KBM-7 (cell line): ENCODE measurements at places on chromosomes 16 and 17.
A peak's percentile ranks its signal among the peaks of the same experiment; 100 is the strongest.

GRCh38 chr17:61837175-61838051 is 25.9 kb downstream of the BRIP1 start:
- peak; percentile 72 for DNase-seq

DNA sequence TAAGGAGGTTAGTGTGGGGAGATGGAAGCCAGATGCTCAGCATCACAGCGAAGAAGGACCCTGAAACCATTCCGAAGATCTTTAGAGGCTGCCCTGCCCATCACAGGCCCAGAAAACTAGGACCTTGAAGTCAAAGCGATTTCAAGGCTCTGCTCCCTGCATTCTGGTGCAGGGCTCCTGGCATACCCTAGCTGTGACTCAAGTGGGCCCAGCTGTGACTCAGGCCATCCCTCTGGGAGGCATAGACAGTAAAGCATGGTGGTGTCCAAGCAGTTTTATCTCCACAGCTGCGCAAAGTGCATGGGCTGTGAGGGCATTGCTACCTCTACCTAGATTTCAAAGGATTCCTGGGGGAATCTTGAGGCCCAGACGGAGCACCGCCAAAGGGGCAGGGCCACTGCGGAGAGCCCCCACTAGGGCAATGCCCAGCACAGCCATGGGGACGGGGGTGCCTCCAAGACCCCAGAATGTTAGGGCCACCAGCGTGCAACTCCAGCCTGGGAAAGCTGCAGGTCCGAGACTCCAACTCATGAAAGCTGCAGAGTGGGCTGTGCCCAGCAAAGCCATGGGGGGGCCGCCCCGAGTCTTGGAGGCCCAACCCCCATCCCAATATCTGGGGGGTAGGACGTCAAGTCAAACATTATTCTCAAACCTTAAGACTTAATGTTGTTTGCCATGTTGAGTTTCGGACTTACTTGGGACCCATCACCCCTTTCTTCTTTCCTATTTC is 11.7 kb upstream of the ZNF594 start:
- no peak for DNase-seq

GRCh38 chr17:80145076-80146075 is 1.6 kb downstream of the EIF4A3 start:
- DNase-seq = no peak

GRCh38 chr17:49204516-49204915 is 5.9 kb downstream of the GNGT2 start:
- no peak for DNase-seq

- DNase-seq = no peak
Observed at GRCh38 chr16:85279402-85279801, 167.1 kb upstream of the CIBAR2 start.

DNA sequence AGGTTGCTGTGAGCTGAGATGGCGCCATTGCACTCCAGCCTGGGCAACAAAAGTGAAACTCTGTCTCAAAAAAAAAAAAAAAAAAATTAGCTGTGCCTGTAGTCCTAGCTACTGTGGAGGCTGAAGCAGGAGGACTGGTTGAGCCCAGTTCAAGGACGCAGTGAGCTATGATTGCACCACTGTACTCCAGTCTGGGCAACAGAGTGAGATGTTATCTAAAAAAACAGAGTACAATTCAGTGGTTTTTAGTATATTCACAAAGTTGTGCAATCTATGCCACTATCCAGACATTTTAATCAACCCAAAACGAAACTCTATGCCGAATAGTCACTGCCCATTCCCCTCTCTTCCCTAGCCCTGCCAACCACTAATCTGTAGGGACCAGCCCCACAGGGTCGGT is 25.1 kb downstream of the C16orf54 start:
- peak; percentile 57 for DNase-seq

DNA sequence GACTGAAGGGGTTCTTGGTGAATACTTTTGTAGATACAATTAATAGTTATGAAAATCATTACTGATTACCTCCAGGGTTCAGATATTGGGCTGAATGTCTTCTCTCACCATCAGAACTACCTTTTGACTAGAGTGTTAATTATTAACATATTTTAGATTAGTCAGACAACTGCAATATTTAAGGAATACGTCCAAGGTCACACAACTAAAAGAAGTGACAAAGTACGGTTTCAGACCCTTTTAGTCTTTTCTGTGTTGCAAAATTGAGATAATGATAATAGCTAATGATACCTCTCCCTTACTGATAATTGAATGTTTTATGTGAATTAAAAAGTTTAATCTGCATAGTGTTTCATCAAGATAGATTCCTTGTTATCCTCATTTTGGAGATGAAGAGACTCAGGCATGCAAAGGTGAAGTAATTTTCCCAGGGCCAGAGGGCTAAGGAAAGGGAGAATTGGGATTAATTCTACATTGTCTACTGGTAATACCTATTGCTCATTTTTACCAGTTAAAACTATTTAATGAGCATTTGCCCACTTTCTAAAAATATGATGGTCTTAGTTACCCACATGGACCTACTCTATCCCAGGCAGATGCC is 107.3 kb downstream of the WWOX start:
- DNase-seq = no peak

- DNase-seq = no peak
Observed at GRCh38 chr16:29736764-29737163, 9.0 kb downstream of the C16orf54 start.

GRCh38 chr17:39200070-39200879 is at the start of gene RPL19:
Gene RPL19 (plus strand): TSS chr17:39200283. CDS start chr17:39200345, 62 bp downstream.
- no peak for DNase-seq

GRCh38 chr16:64180136-64180900 is 941.5 kb downstream of the CDH11 start:
- DNase-seq = no peak

DNA sequence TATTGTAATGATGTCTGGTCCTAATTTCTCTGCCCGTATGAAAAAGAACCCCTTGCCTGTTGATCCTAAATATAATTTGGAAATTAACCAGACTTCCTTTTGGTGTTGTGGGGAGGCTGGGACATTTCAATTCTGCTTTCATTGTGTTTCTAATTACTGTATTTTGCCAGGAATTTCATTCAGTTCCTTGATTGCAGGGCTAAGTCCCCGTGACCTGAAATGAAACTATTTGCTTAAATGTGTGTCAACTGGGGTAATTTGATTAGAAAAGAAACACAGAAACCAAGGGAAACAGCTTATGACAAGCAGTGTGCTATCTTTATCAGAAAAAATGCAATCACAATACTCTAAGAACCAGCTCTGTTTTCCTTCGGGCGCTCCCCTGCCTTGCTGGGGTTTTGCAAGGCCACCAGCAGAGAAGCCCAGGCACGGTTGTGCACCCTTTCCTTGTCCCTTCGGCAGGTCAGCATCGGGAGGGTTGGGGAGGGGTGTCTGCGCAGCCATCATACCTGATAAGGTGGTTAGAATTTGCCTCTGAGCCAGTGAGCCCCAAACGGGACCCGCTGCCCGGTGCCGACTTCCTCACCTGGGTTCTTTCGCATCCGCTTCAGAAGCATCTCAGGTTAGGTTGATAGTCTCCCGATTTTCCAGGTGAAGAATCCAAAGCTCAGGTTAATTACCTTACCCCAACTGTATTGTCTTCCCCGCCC is 19.4 kb downstream of the KLHL36 start:
- no peak for DNase-seq

- no peak for DNase-seq
Observed at GRCh38 chr16:65965628-65966027, 400.9 kb upstream of the CDH5 start.

DNA sequence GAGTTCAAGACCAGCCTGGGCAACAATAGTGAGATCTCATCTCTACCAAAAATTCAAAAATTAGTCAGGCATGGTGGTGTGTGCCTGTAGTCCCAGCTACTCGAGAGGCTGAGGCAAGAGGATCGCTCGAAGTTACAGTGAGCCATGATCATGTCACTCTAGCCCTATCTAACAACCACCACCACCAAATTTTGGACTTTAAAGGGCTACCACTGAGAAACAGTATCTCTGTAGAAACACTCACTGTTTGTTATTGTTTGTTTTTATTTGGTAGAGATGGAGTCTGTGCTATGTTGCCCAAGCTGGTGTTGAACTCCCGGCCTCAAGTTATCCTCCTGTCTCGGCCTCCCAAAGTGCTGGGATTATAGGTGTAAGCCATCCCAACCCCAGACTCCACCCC is 1.3 kb upstream of the UBALD2 start:
- no peak for DNase-seq

DNA sequence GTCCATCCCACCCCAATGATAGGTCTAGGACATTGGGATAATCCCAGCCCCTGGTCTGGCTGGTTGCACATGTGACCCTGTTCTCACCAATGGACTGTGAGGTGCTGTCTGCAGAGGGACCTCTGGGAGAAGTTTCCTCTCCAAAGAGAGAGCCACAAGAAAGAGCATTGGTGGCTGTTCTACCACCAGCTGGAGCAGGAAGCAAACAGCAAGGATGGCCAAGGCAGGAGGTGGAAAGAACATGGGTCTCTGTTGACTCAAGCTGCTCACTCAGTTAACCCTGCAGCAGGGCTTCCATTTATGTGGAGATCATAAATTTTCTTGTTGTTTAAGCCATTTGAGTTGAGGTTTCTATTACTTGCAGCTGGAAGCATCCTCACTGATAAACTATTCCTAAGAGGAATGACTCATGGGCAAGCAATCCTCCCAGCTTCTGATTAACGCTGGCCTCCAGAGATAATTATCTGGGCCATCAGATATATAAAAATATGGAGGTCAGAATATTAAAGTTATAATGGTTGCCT is 52.6 kb downstream of the CYB5B start:
- DNase-seq = peak; percentile 27

- no peak for DNase-seq
Observed at GRCh38 chr17:31789707-31790505, 69.1 kb downstream of the COPRS start.

GRCh38 chr17:7413346-7413985 is 5.8 kb downstream of the NLGN2 start:
- no peak for DNase-seq

- no peak for DNase-seq
Observed at GRCh38 chr16:67884684-67885083, at the start of gene NRN1L. Gene NRN1L (plus strand): TSS chr16:67884885. CDS start chr16:67884904, 19 bp downstream.

DNA sequence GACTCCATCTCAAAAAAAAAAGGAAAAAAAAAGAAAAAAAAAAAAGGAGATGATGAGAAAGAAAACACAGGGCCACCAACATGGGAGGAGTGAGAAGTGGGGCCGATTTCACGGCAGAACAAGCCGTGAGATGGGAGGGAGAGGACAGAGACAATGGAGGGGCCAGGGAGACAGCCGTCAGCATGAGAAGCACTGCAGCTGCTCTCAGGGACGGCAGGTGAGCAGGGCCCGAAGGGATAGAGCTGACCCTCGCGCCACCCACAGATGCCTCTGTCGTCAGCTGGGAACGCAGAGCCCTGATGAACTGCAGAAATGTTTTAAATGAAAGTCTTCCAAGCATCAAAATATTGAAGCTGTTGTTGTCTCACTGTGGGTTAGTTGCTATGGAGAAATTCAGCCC is 20.3 kb downstream of the PITPNM3 start:
- no peak for DNase-seq

DNA sequence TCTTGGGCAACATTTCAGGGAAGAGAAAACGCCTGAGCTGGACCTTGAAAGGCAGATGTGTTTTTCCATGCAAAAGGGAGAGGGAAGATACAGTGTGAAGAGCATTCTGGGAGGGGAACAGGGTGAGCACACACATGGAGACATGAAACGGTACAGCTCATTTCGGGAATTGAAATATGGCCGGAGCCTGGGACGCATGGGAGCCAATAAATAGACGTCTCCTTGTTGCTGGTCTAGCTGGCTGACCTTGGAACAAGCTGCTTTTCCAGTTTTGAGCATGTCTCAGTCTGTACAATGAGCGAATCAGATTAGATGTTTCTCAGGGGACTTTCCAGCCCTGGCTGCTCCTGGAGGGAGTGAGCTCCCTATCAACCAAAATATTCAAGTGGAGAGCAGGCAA is 63.6 kb downstream of the ASIC2 start:
- DNase-seq = no peak

DNA sequence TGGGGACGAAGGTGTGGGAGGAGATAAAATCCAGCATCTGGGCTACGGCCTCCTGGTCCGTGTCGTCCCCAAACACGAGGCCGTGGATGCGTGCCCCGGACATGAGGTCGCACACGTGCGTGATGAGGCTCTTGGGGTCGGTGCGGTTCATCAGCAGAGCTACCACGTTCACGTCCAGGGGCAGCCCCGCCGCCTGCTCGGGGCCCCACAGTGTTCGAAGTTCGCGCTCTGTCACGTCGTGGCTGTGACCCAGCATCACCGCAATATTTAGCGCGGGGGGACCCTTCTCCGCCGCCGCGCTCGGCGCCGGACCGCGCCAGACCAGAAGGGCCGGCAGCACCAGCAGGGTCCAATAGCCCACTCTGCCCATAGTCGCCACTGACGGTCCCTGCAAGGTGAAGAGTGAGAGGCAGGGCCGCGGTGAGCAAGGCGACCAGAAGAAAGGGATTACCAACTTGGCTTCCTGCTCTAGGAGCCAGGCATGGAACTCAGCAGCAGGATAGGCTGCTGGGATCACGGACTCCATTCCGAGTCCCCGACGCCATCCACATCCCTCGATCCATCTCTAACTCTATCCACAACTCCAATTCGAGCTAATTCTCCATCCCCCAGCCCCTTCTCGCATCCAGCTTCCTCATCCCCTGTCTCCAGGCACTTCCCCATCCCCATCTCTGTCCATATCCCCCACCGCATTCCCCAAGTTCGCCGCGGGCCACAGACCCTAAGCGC is 2.0 kb downstream of the GRIN2A start:
- no peak for DNase-seq

GRCh38 chr17:45948881-45949624 is 50.0 kb upstream of the STH start:
- peak; percentile 71 for DNase-seq

DNA sequence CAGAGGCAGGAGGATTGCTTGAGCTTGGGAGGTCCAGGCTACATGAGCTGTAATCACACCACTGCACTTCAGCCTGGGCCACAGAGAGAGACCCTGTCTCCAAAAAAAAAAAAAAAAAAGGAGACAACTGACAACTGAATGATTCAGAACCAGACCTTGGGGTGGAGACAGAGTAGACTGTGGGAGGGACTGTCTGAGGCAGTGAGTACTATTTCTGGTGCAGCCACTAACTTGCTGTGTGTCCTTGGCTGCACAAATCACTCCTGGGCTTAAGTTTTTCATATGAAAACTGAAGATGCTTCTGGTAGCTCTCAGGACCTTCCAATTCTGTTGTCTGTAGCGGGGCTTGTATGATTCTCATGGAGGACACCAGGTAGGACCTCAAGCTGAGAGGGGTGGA is 5.8 kb downstream of the ASB16 start:
- DNase-seq = no peak

DNA sequence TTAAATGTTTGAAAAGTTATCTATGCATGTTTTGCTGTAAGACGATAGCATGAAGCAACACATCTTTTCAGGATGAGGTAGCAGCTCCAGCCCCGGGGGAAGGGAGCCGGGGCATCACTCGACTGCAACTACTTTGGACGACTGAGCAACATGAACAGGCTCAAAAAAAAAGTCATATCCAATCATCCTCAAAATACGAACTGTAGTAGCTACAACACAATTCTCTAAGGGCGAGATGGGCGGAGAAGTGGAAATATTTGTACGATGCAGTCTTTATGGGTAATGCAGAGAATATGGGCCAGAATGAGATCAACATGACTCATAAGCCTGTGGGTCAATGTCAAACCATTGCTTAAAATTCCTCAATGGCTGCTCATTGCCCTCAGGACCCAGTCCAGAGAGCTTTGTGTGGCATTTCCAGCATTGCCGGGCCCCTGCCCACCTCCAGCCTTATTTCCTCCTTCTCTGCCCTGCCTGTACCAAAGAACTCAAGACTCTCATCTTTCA is 17.7 kb upstream of the SMURF2 start:
- no peak for DNase-seq

GRCh38 chr17:75517297-75517865 is 1.1 kb downstream of the TSEN54 start:
- DNase-seq = peak; percentile 32

- DNase-seq = no peak
Observed at GRCh38 chr17:7445619-7445968, 733 bp downstream of the CHRNB1 start.

GRCh38 chr17:67751101-67752074 is 33.7 kb downstream of the NOL11 start:
- no peak for DNase-seq
